Naive thymus-derived CD8-positive, alpha-beta T cell (primary cell): ENCODE measurements at places on chromosomes 5 and 9. TPM values are rescaled to one million over a fixed set of nuclear protein-coding genes. Genes with fewer than 3 reads are reported as not detected.

Gene OR1Q1
- 1.5 TPM for total RNA-seq

GRCh38 chr9:136225366-136225747, 20.3 kb downstream of the QSOX2 start:
- H3K27ac ChIP-seq = no peak overlapping the region
- no peaks in the 10 kb centered on the region for H3K27me3 ChIP-seq
- H3K36me3 ChIP-seq = peaks cover 10% of the 10 kb centered on the region
- no peak for DNase-seq
- H3K4me3 ChIP-seq = no peak overlapping the region
- peaks cover 28% of the 10 kb centered on the region for H3K4me1 ChIP-seq

DNA sequence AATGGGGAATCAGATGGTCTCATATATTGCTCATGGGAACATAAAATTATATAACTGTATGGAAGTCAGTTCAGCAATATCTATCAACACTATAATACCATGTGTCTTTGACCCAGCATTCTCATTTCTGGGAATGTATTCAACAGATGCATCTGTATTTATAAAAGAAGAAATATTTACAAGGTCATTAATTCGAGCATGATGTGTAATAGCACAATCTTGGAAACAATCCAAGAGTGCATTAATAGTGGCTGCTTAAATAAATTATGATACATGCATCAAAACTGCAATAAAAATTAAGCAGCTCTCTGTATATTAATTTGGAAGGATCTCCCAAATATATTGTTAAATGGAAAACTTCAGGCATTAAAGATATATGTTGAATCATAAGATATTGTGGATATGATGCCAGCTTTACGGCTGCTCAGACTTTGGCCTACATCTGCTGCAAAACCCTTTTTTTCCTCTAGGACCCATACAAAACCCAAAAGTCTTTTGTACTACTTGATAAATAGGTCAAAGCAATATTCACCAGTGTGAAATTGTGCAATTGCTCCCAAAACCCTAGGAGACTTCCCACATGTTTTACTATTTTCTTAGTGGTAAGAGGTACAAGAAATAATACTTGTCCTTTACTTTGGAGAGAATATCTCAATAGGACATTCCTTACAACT, 45.3 kb upstream of the ISOC1 start:
- no peak overlapping the region for H3K27ac ChIP-seq
- peaks cover under 1% of the 10 kb centered on the region for H3K27me3 ChIP-seq
- DNase-seq = no peak

GRCh38 chr5:62030326-62030725, 275.7 kb upstream of the KIF2A start:
- no peak for DNase-seq
- no peak overlapping the region for H3K4me3 ChIP-seq
- H3K27ac ChIP-seq = no peak overlapping the region

GRCh38 chr5:2176581-2176980, 293.9 kb upstream of the IRX4 start:
- no peak overlapping the region for H3K27ac ChIP-seq
- no peak overlapping the region for H3K4me3 ChIP-seq
- no peak for DNase-seq
- H3K36me3 ChIP-seq = no peaks in the 10 kb centered on the region

- peak; percentile 47 for DNase-seq
- no peaks in the 10 kb centered on the region for H3K36me3 ChIP-seq
- no peak overlapping the region for H3K27ac ChIP-seq
Measured at GRCh38 chr5:83430130-83431010, 41.2 kb upstream of the VCAN start.

DNA sequence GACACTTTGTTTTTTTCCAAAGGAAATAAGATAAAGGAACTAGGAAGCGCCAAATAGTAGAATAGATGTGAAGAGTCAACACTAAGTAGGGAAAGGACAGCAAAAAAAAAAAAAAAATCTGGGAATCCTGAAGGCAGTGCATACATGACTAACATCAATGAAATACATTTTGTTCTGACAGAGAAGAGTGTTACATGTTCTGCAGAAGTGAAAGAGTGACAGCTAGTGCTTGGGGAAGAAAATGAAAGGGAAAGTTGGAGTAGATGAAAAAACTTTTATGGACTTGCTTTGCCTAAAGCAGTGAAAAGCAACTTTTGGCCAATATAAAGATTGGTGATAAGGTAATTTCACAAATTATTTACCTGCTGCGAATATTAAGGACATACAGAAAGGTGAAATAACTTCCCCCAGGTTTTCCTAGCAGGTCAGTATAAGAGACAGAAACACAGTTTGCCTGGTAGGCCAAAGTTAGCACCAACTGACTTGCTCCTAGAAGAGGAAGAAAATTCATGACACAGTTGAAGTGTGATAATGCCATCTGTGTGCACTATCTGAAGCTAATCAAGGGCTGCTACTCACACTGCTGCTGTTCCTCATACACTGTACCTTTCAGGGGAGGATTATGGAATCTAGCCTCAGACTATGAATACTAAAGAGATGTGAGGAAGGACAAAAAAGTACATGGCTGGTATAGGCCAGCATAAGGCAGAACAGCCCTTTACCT, 38.6 kb downstream of the RANBP6 start:
- peaks cover 36% of the 10 kb centered on the region for H3K4me1 ChIP-seq
- peak overlapping the region; percentile 54 for H3K27ac ChIP-seq
- DNase-seq = no peak
- no peaks in the 10 kb centered on the region for H3K27me3 ChIP-seq

Gene AK1
- total RNA-seq = 57.1 TPM

Gene RNF183
- not detected for total RNA-seq

DNA sequence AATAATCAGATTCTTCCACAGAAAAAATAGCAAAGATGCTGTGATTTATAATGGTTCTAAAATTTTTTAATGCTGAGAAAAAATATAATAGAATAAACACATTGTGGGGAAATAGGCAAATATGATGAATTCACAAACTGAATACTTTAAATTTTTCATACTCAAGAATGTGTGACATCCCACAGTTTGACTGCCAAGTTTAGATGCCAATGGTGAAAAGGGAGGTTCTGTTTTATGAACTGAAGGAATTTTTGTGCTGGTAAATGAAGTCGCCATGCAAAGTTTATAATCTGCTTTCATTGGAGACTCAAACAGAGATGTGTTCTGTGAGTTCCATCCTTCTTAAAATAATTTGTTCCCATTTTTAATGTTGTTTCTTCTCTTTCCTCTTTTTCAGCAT, 367.5 kb upstream of the ADAMTS16 start:
- H3K27me3 ChIP-seq = no peaks in the 10 kb centered on the region
- no peak for DNase-seq
- H3K27ac ChIP-seq = no peak overlapping the region

DNA sequence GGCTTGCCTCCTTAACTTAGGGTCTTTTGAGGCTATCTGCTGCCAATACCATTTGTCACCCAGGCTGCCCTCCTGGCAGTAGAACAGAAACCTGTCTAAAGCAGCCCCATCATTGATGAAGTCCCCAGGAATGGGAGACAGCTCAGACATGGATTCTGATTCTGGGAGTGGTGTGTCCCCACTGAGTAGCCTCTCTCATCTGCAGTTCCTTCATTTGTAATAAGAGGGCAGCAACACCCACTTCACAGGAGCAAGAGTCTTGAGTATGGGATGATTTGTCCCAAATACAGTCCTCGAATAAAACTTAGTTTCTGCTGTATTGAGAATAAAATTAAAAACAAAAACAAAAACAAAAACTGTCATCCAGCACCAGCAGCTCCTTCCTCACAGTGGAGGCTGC, 167.6 kb downstream of the ASTN2 start:
- no peak overlapping the region for H3K27ac ChIP-seq
- no peak for DNase-seq
- no peaks in the 10 kb centered on the region for H3K36me3 ChIP-seq
- H3K4me1 ChIP-seq = no peaks in the 10 kb centered on the region

DNA sequence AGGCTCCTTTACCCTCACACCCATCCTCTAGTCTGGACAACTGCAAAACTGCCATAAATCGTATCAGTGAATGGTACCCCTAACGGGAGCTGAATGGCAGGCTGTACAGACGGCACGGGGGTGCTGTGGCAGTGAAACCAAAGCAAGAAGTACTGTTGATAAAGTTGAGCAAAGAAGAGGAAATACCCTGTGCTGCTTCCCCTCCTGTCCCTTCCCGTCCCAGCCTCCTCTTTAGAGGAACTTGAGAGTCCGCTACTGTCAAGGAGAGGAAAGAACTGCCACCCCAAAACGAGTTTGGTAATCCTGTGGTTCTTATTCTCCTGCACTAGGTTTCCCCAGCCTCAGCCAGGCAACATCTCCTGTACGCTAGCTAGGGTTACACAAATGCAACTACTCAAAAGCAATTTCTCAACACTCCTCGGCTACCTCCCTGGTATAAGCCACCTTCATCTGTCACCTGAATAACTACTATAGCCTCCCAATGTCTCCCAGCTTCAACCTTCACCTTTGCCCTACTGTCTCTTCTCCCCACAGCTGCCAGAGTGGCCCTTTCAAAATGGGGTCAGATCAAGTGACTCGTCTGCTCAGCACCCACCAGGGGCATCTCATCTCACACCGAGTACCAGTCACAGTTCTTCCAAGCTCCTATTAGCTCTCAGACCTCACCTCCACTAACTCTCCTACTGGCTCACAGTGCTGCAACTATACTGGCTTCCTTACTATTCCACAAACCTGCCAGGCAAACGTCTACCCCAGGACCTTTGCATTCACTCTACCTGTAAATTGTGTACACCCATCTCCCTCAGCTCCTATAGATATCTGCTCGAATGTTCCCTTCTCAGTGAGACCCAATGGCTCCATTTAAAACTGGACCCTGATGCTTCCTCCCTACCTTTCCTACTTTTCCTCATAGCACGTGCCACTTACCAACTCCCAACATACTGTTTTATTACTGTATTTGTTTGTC, 4.1 kb downstream of the GLRX start:
- DNase-seq = no peak
- H3K4me1 ChIP-seq = peaks cover 76% of the 10 kb centered on the region
- peaks cover under 1% of the 10 kb centered on the region for H3K36me3 ChIP-seq
- H3K27me3 ChIP-seq = no peaks in the 10 kb centered on the region
- peak overlapping the region; percentile 97 for H3K27ac ChIP-seq
- H3K4me3 ChIP-seq = peak overlapping the region; percentile 94

- peaks cover 19% of the 10 kb centered on the region for H3K36me3 ChIP-seq
- no peak for DNase-seq
- no peak overlapping the region for H3K4me3 ChIP-seq
- no peaks in the 10 kb centered on the region for H3K4me1 ChIP-seq
- no peak overlapping the region for H3K27ac ChIP-seq
- H3K27me3 ChIP-seq = no peaks in the 10 kb centered on the region
Measured at GRCh38 chr5:147639321-147639720, 129.5 kb upstream of the DPYSL3 start.

Gene ANKRD55
- not detected for total RNA-seq

Gene IFNE
- total RNA-seq = 0.23 TPM

Gene PSD2
- 0.08 TPM for total RNA-seq

- H3K27ac ChIP-seq = no peak overlapping the region
- no peak overlapping the region for H3K4me3 ChIP-seq
- no peak for DNase-seq
Measured at GRCh38 chr5:146906803-146907202, 28.2 kb upstream of the PPP2R2B start.

GRCh38 chr9:135158564-135158937, 71.1 kb downstream of the OLFM1 start:
- no peak overlapping the region for H3K27ac ChIP-seq
- no peak for DNase-seq
- no peak overlapping the region for H3K4me3 ChIP-seq
- peaks cover 7% of the 10 kb centered on the region for H3K27me3 ChIP-seq
- no peaks in the 10 kb centered on the region for H3K36me3 ChIP-seq
- H3K4me1 ChIP-seq = no peaks in the 10 kb centered on the region

Gene WHRN
- total RNA-seq = 3.3 TPM

DNA sequence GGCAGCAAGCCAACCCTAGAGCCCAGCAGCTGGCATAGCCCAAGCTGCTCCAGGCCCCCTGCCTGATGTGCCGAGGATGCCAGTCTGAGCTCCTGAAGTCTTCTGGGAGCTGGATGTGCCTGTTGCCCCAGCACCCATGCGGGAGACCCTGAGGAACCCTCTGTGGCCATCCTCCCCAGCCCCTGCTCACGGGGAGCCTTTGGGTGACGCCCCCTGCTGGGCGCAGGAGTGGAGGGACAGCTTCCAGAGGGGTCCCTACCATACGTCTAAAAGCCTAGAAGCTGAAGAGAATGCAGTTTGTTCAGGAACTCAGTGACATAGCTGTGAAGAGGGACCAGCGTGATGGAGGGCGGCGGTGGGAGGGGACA, 33.1 kb upstream of the MVB12B start:
- H3K36me3 ChIP-seq = no peaks in the 10 kb centered on the region
- no peaks in the 10 kb centered on the region for H3K4me1 ChIP-seq
- peaks cover 19% of the 10 kb centered on the region for H3K27me3 ChIP-seq
- DNase-seq = no peak
- no peak overlapping the region for H3K4me3 ChIP-seq

Gene MAMDC2
- total RNA-seq = not detected

- H3K4me3 ChIP-seq = no peak overlapping the region
- peaks cover 25% of the 10 kb centered on the region for H3K36me3 ChIP-seq
Measured at GRCh38 chr5:96922499-96923244, 13.2 kb upstream of the LNPEP start.

GRCh38 chr9:78692871-78693270, 395.9 kb downstream of the PSAT1 start:
- no peaks in the 10 kb centered on the region for H3K36me3 ChIP-seq
- no peaks in the 10 kb centered on the region for H3K4me1 ChIP-seq
- DNase-seq = no peak
- no peak overlapping the region for H3K27ac ChIP-seq
- no peak overlapping the region for H3K4me3 ChIP-seq
- H3K27me3 ChIP-seq = peaks cover 3% of the 10 kb centered on the region

- H3K27me3 ChIP-seq = peaks cover 6% of the 10 kb centered on the region
- DNase-seq = no peak
- H3K4me3 ChIP-seq = no peak overlapping the region
- H3K27ac ChIP-seq = no peak overlapping the region
- no peaks in the 10 kb centered on the region for H3K4me1 ChIP-seq
Measured at GRCh38 chr9:68443624-68444023, 87.2 kb downstream of the PGM5 start.

Gene PHPT1
- 25.2 TPM for total RNA-seq

Gene ADAMTSL1
- not detected for total RNA-seq

Gene DMRT3
- total RNA-seq = not detected

- no peaks in the 10 kb centered on the region for H3K36me3 ChIP-seq
- DNase-seq = no peak
- no peak overlapping the region for H3K27ac ChIP-seq
- H3K27me3 ChIP-seq = peaks cover 12% of the 10 kb centered on the region
Measured at GRCh38 chr9:15157381-15157780, 149.6 kb downstream of the TTC39B start.

- H3K36me3 ChIP-seq = no peaks in the 10 kb centered on the region
- peaks cover 24% of the 10 kb centered on the region for H3K27me3 ChIP-seq
- no peak overlapping the region for H3K4me3 ChIP-seq
- H3K4me1 ChIP-seq = no peaks in the 10 kb centered on the region
- no peak for DNase-seq
Measured at GRCh38 chr9:91562416-91562815, 138.8 kb upstream of the NFIL3 start.

Gene ADAMTSL2
- total RNA-seq = 0.44 TPM

GRCh38 chr5:123249446-123249845, 160.4 kb downstream of the PRDM6 start:
- no peaks in the 10 kb centered on the region for H3K4me1 ChIP-seq
- peaks cover 10% of the 10 kb centered on the region for H3K27me3 ChIP-seq
- H3K36me3 ChIP-seq = peaks cover 4% of the 10 kb centered on the region
- H3K27ac ChIP-seq = no peak overlapping the region
- no peak for DNase-seq
- no peak overlapping the region for H3K4me3 ChIP-seq

GRCh38 chr5:37803487-37803886, 36.4 kb downstream of the GDNF start:
- no peaks in the 10 kb centered on the region for H3K36me3 ChIP-seq
- H3K27ac ChIP-seq = no peak overlapping the region
- no peaks in the 10 kb centered on the region for H3K27me3 ChIP-seq
- H3K4me3 ChIP-seq = no peak overlapping the region
- peaks cover 3% of the 10 kb centered on the region for H3K4me1 ChIP-seq
